ENCODE measurements at places on chromosomes 7 and 10.

DNA sequence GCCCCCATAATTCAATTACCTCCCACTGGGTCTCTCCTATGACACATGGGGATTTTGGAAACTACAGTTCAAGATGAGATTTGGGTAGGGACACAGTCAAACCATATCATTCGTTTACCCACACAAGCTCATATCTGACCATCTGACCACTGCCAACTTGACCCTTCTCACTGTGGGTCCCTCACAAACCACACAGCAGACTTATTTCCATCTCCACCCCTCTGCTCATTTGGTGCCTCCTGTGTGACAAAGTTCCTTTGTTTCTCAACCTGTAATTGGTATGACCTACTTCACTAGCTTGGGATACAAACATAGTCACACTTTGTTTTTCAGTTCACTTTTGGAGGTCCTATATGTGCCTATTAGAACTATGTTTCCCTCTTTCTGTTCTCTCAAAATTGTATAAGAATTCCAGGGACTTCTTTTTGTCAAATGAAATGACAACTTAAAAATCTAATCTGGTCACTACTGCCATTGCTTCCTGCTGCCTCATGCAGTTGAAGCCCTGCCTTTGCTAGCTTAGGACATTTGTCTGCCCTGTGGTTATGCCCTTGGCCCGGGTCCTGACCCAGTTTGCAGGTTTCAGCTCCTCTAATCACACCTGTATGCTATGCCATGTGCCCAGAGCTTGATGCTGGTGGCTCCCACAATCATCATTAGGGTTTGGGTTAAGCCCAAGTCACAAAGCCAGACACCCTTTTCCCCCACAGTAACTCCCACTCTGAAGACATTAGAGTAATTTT is 69.9 kb downstream of the PPP1R3C start:
- no peaks in the 10 kb centered on the region for H3K4me1 ChIP-seq
- H3K27me3 ChIP-seq, result no peaks in the 10 kb centered on the region
- no peak for DNase-seq
- H3K36me3 ChIP-seq, result no peaks in the 10 kb centered on the region
- H3K27ac ChIP-seq, result no peak overlapping the region

- H3K27me3 ChIP-seq, result no peaks in the 10 kb centered on the region
- no peak overlapping the region for H3K4me3 ChIP-seq
- no peaks in the 10 kb centered on the region for H3K4me1 ChIP-seq
- no peak overlapping the region for H3K27ac ChIP-seq
- H3K36me3 ChIP-seq, result no peaks in the 10 kb centered on the region
Measured at GRCh38 chr10:81546243-81546642, 328.8 kb upstream of the NRG3 start.

DNA sequence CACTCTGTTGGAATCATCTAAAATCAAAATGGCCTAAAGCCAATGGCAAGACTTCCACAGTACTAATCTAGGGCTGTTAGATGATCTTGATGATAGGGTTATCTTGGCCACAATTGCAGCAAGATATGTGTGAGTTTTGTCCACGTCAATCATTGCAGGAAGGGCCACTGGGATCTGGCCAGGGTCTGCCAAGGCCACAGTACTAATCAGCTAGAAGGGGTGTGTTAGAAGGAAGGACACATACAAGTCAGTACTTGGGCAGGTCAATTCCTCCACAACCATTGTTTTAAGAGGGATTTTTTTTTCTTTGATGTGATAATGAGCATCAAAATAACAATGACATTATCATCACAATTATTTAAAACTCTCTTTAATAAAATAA is 1.6 kb downstream of the LMOD2 start:
- H3K27ac ChIP-seq, result no peak overlapping the region
- no peak overlapping the region for H3K4me3 ChIP-seq
- no peak for DNase-seq

DNA sequence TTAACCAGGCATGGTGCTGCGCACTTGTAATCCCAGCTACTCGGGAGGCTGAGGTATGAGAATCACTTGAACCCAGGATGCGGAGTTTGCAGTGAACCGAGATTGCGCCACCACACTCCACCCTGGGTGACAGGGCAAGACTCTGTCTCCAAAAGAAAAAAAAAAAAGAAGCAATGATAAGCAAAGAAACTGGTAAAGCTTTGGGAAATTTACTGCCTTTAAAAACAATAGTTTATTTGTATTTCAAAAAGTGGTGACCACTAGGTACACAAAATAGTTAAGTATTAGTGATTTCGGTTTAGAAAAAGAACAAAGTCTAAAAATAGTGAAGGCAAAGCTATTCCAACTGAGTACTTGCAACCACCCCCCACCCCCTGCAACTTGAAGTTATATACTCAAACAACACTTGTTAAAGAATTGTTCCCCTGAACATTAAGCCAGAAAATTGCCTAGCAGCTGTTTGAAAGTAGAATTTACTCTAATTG is 37.7 kb downstream of the MALSU1 start:
- H3K36me3 ChIP-seq, result peaks cover 34% of the 10 kb centered on the region
- H3K4me3 ChIP-seq, result no peak overlapping the region
- no peaks in the 10 kb centered on the region for H3K27me3 ChIP-seq
- DNase-seq, result no peak

DNA sequence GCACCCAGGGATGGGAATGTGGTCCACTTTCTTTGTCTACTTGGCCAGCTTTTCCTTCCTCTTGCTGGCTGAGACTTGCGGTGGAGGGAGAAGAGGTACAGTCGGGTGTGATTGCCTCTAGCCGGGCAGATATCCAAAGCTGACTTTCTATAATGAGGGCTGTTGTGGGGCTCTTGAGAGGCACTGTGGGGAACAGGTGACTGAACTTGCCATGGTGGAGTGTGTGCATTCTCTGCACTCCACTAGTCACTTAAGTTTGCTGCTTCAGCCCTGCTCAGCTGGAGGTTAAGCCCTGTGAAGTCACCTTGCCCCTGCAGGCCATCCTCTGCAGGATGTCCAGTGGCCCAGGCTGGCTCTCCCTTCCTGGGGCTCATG is 116.6 kb downstream of the AOAH start:
- H3K27me3 ChIP-seq, result peaks cover 2% of the 10 kb centered on the region
- H3K4me1 ChIP-seq, result no peaks in the 10 kb centered on the region
- no peaks in the 10 kb centered on the region for H3K36me3 ChIP-seq

GRCh38 chr10:63331586-63331985 is 134.2 kb downstream of the JMJD1C start:
- no peak overlapping the region for H3K27ac ChIP-seq
- no peak overlapping the region for H3K4me3 ChIP-seq
- no peaks in the 10 kb centered on the region for H3K27me3 ChIP-seq
- H3K4me1 ChIP-seq, result no peaks in the 10 kb centered on the region
- DNase-seq, result no peak
- H3K36me3 ChIP-seq, result no peaks in the 10 kb centered on the region

DNA sequence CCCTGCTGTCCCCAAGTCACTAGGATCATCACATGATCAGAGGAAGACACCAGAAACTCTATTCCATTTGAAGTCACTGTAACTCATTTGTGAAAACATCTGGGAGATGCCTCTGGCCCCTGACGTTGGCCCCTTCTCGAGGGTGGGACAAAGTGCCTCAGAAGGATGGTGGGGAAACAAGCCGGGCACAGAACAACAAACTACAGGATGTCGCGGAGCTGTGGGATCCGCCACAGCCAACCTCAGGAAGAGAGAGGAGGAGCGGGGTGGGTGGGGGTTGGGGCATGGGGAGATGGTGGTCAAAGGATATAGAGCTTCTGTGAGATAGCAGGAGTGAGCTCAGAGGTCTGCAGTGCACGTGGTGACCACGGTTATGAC is 265.6 kb upstream of the TCERG1L start:
- no peaks in the 10 kb centered on the region for H3K27me3 ChIP-seq
- no peaks in the 10 kb centered on the region for H3K4me1 ChIP-seq
- H3K36me3 ChIP-seq, result no peaks in the 10 kb centered on the region
- H3K4me3 ChIP-seq, result no peak overlapping the region
- no peak for DNase-seq
- no peak overlapping the region for H3K27ac ChIP-seq

Measured in GM12878 (cell line).